ENCODE measurements at places on chromosomes 3 and 15. TPM values are rescaled to one million over a fixed set of nuclear protein-coding genes. Genes with fewer than 3 reads are reported as not detected.

HYAL3 gene
- 12.2 TPM for total RNA-seq

UROC1 gene
- not detected for total RNA-seq

GAP43 gene
- total RNA-seq, result not detected

ABHD17C gene
- 42.2 TPM for total RNA-seq

CHL1 gene
- total RNA-seq, result not detected

PXK gene
- total RNA-seq, result 4.4 TPM

TRA2B gene
- 117 TPM for total RNA-seq

ILDR1 gene
- 5.1 TPM for total RNA-seq

SCG3 gene
- total RNA-seq, result not detected

SEC11A gene
- total RNA-seq, result 146 TPM

RASGRF1 gene
- 6.0 TPM for total RNA-seq

CORO2B gene
- total RNA-seq, result 0.53 TPM

WDR72 gene
- 1.8 TPM for total RNA-seq

ZDHHC19 gene
- total RNA-seq, result not detected

TEX55 gene
- total RNA-seq, result not detected

CACNA2D3 gene
- 0.18 TPM for total RNA-seq

ACAN gene
- not detected for total RNA-seq

POLQ gene
- total RNA-seq, result 14.3 TPM
